Jurkat, Clone E6-1 (cell line): ENCODE measurements at places on chromosomes 3 and 15.

- no peak for DNase-seq
Observed at GRCh38 chr3:88467191-88467590, 317.4 kb downstream of the C3orf38 start.

DNA sequence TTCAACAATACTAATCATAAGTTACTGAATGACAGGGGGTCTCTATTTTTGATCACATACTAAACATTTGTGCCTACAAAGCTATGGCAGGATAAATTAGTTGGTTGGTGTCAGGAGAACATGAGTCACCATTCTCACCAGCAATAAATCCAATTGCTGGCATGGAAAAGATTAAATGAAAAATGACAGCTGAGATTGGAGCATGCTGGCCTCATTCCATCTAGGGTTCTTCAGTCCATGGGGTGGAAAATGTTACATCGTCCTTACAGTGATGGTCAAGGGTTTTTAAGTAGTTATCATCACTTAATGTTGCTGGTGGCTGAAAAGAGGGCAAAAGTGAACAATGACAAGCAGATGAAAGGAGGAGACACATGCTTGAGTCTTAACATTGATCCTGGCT, 180.1 kb upstream of the BCL6 start:
- DNase-seq: no peak

- no peak for DNase-seq
Observed at GRCh38 chr15:63506537-63507035, 2.2 kb downstream of the USP3 start.

DNA sequence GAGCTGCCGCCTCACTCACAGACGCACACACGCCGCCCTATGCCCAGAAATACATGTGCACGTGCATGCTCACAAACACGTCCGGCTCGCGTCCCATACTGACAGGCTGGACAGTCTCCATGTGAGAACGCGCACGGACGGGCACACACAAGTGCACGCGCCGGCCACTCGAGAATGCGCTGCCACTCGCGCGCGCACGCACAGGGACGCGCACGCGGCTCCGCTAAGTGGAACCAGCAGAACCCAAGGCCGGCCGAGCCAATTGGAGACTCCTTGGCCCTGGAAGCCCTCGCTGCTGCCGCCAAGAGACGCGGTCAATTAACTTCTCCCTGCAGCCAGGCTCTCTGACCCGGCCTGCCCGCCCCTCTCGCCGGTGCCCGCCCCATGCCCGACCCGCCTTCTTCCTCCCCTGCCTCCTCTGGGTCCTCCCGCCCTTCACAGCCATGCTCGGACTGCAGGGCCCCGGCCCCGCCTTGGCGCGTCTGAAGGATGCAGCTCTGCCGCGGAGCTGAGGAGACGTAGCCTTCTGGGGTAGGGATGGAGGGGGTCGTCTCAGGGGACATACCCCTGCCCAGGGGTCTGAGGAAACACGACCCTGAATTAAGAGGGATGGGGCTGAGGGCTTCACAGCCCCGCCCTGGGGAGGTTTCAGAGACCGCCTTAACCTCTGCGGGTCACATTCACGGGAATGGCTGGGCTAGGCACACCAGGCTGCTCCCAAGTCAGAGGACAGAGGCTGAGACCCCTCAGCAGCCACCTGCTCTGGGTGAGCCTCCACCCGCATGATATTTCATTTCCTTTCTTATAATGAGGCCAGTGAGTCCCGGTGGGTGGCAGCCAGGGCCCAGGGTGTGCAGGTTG, 15.0 kb downstream of the PTH1R start:
- DNase-seq: no peak

DNA sequence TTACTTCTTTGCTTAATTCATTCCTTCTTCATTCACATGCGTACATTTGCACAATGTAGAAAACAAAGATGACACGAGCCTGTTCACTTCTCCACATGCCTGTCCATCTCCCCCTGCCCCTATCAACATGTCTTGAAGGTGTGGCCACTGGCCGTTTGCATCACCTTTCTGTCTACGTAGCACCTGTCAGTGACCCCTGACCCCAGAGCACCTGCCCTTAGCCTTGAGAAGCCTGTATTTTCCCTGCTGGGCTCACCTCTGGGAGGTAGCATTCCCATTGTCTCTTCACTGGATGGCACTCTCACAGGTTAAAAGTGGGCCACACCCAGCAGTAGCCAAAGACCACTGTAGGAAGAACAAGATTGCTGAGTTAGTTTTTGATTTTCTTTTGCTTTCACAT, 234.1 kb downstream of the THSD4 start:
- DNase-seq: no peak

- peak; percentile 93 for DNase-seq
Observed at GRCh38 chr15:101320501-101321052, 25.5 kb upstream of the SNRPA1 start.

- peak; percentile 32 for DNase-seq
Observed at GRCh38 chr3:25663347-25663868, 1.3 kb downstream of the TOP2B start.
